ENCODE measurements at places on chromosomes 7 and 10.

DNA sequence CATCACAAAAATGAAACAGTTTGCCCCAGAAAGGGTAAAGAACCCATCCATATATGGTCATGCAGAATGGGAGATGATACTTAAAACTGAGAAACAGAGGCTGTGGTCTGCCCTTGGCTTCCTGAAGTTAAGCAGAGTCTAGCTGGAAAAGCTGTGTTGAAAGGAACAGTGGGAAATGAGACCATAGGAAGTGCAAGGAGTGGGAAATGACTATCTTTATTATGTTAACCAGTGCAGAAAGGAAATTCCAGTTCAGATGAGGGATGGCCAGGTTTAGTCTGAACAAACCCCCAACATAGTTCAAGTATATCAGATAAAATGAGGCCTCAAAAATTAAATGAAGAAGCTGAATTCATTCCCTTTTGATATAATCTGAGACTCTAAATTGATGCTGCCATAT, 112.2 kb upstream of the TARP start:
- no peak for DNase-seq

DNA sequence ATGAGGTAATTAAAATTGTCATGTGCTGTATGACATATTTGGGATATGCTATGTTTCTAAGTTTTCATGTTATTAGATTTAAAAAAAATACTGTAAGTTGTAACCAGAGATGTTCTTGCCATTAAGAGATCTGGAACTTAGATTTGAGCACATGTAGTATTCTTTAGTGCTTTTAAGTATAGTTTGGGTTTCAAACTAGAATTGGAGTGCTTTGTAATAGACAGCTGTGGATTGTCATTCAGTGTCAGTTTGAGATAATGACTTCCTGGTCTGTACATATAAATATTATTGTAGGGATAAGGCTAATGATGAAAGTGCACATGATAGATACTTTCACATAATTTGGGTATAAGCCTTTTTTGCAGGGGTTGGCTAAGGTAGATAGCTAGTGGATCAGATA, 936.2 kb downstream of the CNTNAP2 start:
- DNase-seq, result no peak

DNA sequence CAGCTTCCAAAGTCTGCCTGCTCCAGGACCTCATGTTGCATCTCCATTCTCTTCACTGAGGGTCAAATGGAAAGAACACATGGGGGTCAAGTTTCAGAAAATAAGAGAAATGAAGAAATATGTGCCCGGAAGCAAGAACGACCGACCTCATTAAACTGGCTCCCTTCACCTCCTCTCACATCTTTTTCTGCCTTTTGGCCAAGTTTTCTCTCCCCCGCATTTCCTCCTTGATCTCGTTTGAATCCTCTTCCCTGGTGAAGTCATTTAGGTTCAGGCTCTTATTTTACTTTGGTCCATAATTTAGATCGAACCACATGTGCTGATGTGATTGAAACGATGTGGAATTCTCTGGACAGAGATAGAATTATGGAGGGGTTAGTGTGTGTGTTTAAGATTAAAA, 44.2 kb downstream of the EGFR start:
- DNase-seq, result no peak

- DNase-seq, result no peak
Measured at GRCh38 chr10:84899268-84899667, 570.9 kb downstream of the CCSER2 start.

DNA sequence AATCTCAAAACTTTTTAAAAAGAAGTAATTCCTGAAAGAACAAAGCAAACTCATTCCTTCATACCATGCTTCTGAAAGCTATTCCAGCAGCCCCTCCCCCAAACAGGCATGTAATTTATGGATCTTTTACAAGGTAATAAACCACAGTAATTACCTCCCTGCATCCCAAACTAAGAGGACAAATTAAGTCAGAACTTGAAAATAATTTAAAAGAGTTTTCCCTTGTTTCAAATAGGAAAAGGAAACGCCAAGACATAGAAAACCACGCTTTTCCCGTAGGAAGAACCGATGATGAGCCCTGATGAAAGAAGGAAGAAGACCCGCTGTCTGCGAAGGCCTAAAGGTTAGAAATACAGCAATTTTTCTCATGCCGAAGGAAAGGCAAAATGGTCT, 8.9 kb downstream of the HOXA4 start:
- DNase-seq, result no peak

GRCh38 chr10:119461923-119462322, 80.6 kb downstream of the RGS10 start:
- DNase-seq, result no peak

GRCh38 chr10:16116404-16117304, 256.3 kb upstream of the MINDY3 start:
- DNase-seq, result no peak
